Nasal cavity respiratory epithelium epithelial cell of viscerocranial mucosa (primary cell): ENCODE measurements at places on chromosomes 6 and 20. TPM values are rescaled to one million over a fixed set of nuclear protein-coding genes. Genes with fewer than 3 reads are reported as not detected.

CLIC1 gene
- total RNA-seq: 269 and 558 TPM in 2 replicates

RAB23 gene
- 32.0 and 81.3 TPM in 2 replicates for total RNA-seq

SRSF12 gene
- 0.34 and 0.36 TPM in 2 replicates for total RNA-seq

TRIM15 gene
- not detected in 2 replicates for total RNA-seq

BPIFB1 gene
- total RNA-seq: 3.3 TPM in 1 of 2 replicates, not detected in the other

VGLL2 gene
- not detected in 2 replicates for total RNA-seq

PPIL6 gene
- total RNA-seq: 8.6 and 21.2 TPM in 2 replicates

RBM12 gene
- total RNA-seq: 40.0 and 57.0 TPM in 2 replicates

HMGA1 gene
- 117 and 173 TPM in 2 replicates for total RNA-seq

HSPA12B gene
- not detected in 2 replicates for total RNA-seq

EMILIN3 gene
- not detected in 2 replicates for total RNA-seq

BCAS1 gene
- under 0.01 and 0.85 TPM in 2 replicates for total RNA-seq

FAM135A gene
- 75.8 and 88.9 TPM in 2 replicates for total RNA-seq

CAPN11 gene
- not detected in 2 replicates for total RNA-seq

REM1 gene
- not detected in 2 replicates for total RNA-seq

NCOA7 gene
- 66.0 and 151 TPM in 2 replicates for total RNA-seq

GMPR gene
- total RNA-seq: under 0.01 and 0.43 TPM in 2 replicates

TFAP2B gene
- total RNA-seq: not detected in 2 replicates

WFDC13 gene
- not detected in 2 replicates for total RNA-seq

SAMD3 gene
- total RNA-seq: not detected in 2 replicates

FAM209B gene
- under 0.01 TPM in 1 of 2 replicates, not detected in the other for total RNA-seq

C20orf144 gene
- under 0.01 TPM in 1 of 2 replicates, not detected in the other for total RNA-seq

SLC32A1 gene
- not detected in 2 replicates for total RNA-seq
